ENCODE measurements at places on chromosomes 12 and 14. TPM values are rescaled to one million over a fixed set of nuclear protein-coding genes. Genes with fewer than 3 reads are reported as not detected.

Gene TPPP2
- not detected for total RNA-seq

Gene FOXG1
- total RNA-seq = 0.29 TPM

DNA sequence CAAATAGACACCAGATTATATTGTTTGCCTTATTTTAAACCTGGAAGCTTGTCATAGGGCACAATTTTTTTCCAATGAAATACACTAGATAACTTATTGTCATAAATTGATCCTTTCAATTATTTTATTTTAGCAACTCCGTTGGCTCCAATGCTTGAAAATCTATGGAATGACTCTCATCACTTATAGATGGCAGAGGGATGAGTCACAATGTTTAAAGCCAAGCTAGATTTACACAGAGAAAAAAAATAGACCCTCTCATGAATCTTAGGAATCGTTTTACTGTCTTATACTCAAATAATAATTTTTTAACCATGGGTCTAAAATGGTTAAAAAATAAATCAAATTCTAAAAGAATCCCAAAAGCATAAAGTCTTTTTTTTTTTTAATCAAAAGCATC lies 1276.6 kb upstream of the FLRT2 start:
- H3K36me3 ChIP-seq = no peaks in the 10 kb centered on the region
- no peak overlapping the region for H3K27ac ChIP-seq
- no peak overlapping the region for H3K4me3 ChIP-seq

- no peak overlapping the region for H3K27ac ChIP-seq
- no peak for DNase-seq
- no peaks in the 10 kb centered on the region for H3K36me3 ChIP-seq
These were observed 310.5 kb downstream of the ETNK1 start for GRCh38 chr12:22935501-22935900.

All from H1 (cell line).